Stimulated activated CD8-positive, alpha-beta memory T cell treated with anti-CD3 and anti-CD28 coated beads, Interleukin-7, amount 100 ng/mL, for 4 hours (primary cell): ENCODE measurements at places on chromosomes 4 and X.

GRCh38 chr4:153816542-153816941 is 27.7 kb upstream of the SFRP2 start:
- DNase-seq, result no peak

DNA sequence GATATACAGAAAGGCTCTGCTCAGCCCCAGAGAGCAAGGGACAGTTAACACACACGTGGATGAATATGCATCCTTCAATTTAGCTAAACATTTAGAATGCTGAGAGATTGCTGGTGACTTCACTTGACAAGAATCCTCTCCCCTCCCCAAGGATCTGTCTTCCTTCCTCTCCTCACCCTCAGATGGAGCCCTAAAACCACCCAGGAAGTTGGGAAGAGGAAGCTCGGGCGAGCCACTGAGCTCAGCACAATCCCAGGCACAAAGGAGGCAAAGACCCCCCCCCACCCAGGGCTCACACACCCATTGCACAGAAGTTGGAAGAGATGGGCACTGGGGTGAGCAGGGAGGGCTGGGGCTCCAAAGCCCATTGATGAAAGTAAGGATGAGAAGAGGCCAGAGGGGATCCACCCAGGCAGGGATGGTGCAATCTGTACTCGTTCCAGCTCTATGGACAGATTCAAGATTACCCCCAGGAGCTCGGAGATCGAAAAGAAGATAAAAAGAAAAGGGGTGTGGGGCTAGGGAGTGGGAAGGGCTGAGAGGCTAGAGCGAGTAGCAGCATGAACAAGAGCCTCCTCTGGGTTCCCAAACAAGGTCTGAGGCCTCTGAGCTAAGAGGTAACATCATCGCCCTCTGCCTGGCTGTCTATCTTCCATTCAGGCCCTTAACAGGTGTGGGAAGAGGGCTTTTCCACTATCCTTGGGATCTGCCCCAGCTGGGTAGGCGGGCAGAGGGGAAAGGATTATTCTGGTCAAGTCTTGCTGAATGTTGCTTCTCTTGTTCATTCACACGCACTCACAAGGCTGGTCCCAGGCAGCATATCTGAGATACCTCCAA is 1.2 kb downstream of the TFE3 start:
- DNase-seq, result no peak

DNA sequence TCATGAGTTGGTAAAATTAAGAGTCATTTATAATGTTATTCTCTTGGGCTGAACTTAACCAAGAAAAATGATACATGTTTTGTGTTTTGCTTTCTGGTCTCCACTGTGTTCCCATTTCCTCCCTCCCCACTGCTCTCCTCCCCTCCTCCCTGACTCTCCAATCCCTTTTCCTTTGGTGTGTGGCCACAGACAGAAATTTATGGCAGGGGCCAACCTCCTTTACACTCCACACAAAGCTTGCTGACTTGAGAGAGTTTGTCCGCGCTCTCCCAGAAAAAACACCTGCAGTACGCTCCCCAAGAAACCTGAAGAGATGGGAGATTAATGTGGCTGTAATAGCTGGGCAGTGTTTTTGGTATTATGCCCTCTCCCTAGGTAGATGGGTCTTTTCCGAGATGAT is 88.9 kb downstream of the ALPK1 start:
- DNase-seq, result no peak

GRCh38 chr4:156941940-156942548 is 29.6 kb downstream of the PDGFC start:
- DNase-seq, result no peak

DNA sequence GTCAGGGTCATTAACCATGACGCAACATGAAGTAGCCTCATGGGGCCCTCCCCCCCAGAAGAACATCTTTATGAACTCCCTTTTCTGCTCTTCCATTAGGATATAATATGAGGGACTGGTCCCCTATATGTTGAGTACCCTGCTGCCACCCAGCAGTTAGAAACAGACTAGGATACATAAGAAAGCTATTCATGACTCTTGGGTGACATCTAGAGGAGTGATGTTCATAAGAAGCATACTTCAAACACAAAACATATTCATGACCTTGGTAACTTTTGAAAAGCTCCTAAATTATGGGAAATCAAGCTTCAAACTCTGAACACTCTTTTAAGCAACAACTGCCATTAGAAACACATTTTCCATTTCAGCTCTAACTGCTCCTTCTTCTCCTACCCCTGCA is 155.2 kb upstream of the SPIN4 start:
- DNase-seq, result no peak

DNA sequence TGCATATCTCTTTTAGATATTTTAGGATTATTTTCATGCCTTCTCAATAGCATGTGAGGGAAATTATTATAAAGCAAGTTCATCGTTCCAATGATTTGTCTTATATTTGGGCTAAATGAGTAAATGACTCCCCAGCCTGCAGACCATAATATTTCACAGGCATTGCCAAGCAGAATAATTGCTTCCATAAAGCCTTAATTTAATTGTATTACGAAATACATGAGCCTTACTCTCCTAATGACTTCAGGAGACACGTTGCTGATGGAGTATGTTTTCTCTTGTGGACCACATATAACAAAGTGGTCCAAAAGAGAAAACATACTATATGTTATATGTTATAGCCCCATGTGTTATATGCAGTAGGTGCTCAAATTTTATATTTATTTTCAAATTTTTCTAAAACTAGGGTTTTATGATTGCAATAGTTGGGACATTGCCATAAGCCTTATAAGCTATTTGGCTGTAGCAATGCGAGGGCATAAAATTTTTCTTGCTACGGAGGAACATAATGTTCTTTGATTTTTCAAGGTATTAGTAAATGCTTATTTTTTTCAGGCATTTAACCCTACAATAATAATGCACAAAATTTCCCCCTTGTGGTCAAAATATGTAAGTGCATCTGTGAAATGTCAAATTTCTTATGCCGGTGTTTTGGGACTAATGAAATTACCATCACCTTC is 26.2 kb upstream of the TMPRSS11D start:
- no peak for DNase-seq

DNA sequence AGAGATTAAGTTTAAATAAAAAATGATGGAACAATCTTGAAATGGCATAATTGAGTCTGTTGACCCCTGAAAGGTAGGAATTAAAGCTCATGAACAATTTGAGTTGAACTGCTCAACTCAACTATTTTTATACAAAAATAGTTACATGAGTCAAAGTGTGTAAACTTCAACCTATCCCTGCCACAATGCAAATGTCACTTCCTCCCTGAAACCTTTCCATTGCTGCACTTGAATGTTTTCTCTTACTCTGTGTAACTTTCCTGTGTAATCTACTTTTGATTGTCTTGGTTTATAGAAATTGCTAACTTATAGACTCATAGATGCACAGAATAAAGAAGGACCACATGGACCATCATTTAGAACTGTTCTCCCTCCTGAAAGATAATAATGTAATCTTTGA is 218.5 kb downstream of the GBA3 start:
- DNase-seq, result no peak

DNA sequence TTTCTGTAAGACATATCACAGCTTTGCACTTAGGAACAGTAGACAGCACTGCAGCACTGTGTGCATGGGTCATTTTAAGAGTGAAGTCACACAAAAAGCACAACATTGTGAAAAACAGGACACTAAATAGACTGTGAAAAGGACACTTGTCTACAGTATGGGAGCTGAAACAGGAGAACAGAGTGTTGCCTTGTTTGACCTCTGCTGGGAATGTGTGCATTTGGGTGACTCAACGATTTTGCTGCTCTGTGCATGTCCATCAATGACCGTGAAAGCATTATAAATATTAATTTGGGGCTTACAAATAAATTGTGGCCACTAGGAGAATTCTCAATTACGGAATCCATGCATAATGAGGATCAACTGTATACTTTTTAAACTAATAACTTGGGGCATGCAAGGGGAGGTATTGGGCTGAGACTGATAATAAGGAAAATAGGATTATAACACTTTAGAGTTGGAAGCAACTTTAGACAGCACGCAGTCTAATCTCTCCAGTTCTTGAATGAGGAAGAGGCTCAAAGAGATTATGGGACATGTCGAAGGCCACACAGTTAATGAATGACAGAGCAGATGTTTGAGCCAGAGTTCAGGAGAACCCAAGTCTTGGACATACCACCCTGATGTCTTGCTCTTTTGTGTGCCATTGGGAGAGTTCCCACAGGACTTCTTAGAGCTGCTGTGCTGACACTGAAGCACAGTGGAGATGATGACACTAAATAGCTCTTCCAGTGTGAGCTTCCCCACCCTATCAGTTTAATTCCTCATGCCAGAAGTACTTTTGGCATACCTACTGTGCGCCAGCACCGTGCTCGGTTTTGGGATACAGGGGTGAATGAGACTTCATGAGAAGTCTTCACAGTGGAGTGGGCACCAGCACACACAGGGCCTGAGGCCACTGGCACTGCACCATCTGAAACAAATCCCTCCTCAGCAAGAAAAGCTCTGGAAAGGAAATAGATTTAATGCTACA is 79.3 kb downstream of the FRAS1 start:
- DNase-seq, result no peak

DNA sequence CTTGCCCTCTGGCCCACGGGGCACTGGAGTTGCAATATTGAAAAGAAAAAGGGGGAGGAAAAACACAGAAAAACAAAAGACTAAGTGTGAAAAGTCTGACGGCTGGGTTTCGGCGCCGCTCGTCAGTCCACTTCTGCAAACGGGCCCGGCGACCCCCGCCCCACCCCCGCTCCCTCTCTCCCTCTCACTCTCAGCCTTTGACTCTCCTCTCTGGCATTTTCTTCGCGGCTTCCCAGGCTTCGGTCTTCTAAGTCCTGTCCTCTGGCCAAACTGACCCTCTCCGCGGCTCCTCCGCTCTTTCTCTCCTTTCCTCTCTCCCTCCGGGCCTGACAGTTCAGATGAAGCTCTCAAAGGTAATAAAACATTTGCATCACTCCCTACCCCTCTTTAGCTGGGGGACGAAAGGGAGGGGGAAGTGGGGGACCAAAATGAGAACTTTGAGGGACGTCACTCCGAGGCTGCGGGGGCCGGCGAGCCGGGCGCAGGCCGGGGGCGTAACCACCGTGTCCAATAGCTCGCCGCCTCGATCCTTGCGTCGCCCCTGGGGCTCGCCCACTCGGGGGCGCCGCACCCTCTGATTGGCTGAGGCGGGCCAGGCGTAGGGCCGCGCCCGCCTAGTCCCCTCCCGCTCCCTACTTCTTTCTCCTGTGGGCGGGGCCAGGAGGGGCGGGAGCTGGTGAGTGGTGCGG is at the start of gene NKX6-1:
Gene NKX6-1, minus strand, starts transcription at position 358 of the 689 bp plus-strand sequence. CDS start 1,064 bp downstream, outside the sequence.
- no peak for DNase-seq

GRCh38 chrX:39144323-39144722 is 343.1 kb downstream of the MID1IP1 start:
- no peak for DNase-seq

- DNase-seq, result no peak
Measured at GRCh38 chr4:144709159-144709558, 63.2 kb downstream of the HHIP start.

DNA sequence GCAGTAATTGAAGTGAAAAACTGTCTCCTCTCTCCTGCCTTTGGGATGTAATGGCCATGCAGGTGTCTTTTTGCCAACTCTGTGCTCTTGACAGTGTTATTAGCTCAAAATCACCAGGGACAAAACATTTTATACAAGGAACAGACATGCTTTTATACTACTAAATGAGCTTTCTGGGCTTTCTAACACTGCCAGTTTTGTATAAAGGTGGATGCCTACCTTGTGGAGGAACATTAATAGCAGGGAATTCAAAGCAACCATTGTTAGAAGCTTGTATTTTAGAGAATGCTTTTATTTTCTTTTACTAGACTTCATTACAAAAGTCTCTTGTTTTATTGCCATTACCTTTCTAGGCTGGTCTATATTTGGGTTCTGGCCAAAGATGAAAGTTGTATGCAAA is 54.7 kb upstream of the ARSJ start:
- no peak for DNase-seq

DNA sequence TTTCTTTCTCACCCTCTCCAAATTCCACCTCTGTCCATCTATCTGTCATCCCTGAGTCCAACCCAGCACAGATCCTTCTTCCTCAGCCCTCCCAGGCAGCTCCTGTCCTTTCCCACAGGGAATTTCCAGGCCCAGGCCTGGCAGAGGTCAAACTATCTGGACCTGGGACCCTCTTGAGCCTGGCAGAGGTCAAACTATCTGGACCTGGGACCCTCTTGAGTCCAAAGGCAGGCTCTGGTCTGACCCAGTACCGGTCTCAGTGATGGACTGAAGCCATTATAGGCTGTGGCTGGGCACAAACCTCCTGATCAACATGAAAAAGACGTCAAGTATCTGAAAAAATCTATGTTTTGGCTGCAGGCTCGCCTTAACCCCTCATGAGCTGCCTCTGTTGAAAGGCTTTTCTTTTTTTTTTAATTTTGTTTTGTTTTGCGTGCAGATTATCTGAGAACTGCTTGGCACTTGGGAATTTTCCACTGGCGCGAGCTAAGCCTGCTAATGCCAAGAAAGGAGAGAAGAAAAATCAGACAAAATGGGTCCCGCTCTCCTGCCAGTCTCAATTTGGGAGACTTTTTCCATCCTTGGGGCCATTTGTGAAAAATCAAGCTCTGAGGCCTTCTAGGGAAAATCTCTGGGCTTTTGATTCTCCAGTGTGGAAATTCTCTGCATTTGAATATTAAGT is 31.2 kb downstream of the MSX1 start:
- DNase-seq, result no peak

DNA sequence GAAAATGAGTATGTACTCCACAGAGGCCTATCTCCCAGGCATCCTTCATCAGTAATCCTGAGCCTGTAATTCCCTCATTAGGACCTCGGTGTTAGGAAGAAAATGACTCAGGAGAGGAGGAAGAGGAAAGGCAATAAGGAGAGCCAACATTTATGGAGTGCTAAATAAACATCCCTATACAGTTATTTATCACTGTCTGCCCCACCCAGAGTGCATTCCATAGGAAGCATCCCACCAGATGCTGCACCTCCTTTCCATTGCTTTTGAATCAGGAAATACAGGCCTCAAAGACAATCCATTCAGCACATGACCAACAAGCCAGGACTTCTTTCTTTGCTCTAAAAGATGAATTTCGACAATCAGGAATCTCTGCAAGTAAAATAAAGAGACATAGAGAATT is 47.6 kb downstream of the USP38 start:
- no peak for DNase-seq

DNA sequence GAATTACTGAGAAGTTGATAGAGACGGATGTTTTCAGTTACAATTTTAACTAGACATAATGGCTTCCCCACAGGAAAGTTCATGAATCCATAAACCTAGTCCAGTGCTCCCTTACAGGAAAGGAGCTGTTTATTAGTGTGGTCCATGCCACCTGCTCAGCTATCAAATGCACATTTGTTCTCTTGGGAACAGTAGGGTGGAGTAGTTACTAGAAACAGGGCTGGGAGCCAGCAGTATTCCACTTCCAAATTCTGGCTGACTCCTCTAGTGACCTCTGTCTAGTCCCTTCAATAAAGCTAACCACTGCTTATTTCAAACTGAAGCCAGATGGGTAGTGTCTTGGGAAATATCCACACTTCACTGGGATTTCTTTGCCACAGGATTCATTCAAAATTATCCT is 88.4 kb upstream of the TLL1 start:
- DNase-seq, result no peak

- no peak for DNase-seq
Measured at GRCh38 chrX:70044541-70045245, 5.0 kb downstream of the AWAT2 start.

DNA sequence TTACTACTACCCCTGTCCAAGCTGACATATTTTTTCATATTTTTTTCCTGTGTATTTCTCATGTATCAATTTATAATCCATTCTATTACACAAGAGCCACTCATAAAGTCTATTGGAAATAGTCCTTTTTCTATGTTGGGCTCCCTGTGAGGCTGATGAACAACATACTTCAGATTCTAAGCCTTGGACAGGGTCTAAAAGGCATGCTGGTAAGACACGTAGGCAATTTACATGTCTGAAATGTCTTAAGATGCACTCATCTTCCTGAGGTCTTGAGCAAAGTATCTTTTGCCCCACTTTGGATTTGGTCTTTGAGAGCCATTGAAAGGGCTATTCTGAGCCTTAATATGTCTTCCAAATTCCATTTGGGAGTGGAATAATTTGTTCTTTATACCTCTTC is 31.8 kb downstream of the OCIAD1 start:
- no peak for DNase-seq
